ENCODE measurements at places on chromosomes 12 and 14.
A peak's percentile ranks its signal among the peaks of the same experiment; 100 is the strongest.

GRCh38 chr12:121190523-121191031 lies 19.4 kb upstream of the P2RX4 start:
- DNase-seq, result no peak

GRCh38 chr12:8644345-8645248 lies 18.0 kb downstream of the MFAP5 start:
- DNase-seq, result no peak

DNA sequence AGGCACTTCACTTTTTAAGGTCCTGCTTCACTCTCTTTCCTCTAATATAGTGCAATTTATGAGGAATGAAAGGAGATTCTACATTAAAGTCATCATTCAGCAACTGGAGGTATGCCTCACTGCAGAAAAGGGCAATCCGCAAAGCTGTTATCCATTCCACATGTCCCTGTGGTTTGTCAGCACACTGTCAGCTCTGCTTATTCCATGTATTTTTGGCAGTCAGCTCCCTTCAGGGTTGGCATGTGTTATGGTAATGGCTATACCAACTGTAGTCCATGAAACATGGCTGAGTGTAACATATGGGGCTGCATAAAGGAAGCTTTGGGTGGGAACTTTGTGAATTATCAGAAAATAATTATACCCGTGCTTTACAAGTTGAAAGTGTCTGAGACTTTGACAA lies 154.1 kb downstream of the GALC start:
- DNase-seq, result no peak

GRCh38 chr14:68630081-68630571 lies 162.7 kb downstream of the ZFP36L1 start:
- DNase-seq, result no peak

GRCh38 chr12:89789862-89790261 lies 81.2 kb upstream of the ATP2B1 start:
- no peak for DNase-seq

- no peak for DNase-seq
These were observed 4.0 kb upstream of the ERP27 start for GRCh38 chr12:14942196-14942931.

DNA sequence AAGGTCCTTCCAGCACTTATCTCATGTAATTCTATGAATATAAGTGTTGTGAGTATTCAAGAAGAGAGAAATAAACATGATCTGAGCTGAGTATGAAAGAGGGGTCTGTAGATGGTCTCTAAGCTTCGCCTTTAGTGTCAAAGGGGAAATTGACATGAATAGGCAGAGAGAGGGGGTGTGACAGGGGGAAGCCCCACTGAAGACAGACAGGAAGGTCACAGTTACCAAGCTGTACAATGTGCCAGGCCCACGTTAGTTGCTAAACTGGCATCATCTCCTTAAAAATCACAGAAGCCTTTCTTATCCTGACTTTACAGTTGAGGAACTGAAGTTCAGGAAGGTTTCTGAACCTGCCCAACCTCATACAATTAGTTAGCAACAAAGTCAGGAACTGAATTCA lies 7.6 kb downstream of the ARHGEF40 start:
- no peak for DNase-seq

DNA sequence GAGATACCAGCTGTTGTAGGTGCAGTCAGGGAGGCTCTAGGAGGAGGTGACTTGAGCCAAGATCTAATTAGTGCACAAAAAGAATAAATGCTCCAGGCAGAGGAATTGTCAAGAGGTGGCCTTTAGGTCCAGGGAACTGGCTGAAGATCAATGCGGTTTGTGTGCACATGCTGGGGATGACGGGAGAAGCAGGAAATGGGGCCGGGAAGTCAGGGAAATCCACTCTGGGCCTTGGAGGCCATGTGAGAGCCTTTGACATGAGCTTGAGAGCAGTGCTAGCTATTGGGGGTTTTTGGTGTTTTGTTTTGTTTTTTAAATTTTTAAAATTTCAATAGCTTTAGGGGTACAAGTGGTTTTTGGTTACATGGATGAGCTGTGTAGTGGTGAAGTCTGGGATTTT lies 67.4 kb downstream of the MVK start:
- peak; percentile 11 for DNase-seq

- no peak for DNase-seq
These were observed 31.4 kb downstream of the JDP2 start for GRCh38 chr14:75459099-75459741.

DNA sequence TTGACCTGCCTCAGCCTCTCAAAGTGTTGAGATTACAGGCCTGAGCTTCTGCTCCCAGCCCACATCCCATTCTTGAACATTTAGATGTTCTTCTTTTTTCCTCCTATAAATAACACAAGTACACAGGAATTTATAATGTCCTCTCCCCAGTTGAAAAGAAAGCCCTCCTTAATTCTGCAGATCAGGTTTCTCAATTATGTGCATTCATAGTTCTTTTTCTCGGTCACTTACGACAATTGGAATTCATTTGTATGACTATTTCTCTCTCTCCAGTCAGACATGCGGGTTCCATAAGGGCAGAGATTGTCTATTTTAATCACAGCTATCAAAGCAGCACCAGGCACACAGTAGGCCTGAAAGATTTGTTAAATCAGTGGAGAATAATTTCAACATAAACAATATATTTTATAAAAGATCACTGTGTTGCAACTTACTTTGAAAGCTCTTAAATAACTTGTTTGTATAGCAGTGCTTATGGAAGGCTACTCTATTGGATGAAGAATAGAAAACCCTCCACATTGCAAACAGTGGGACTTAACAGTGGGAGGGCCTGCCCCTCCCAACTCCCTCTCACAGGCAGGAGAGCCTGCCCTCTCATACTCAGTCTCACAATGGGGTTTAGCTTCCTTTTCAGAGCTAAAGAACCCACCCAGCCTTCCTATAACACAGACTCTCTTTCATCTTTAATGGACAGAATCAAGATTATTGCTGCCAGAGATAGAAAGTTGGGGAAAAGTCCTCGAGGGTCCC lies 84.1 kb upstream of the TRAF3 start:
- peak; percentile 58 for DNase-seq

GRCh38 chr12:2286461-2287131 lies 233.8 kb downstream of the CACNA1C start:
- DNase-seq, result no peak

- DNase-seq, result no peak
These were observed 22.5 kb downstream of the EML1 start for GRCh38 chr14:99815696-99816095.

DNA sequence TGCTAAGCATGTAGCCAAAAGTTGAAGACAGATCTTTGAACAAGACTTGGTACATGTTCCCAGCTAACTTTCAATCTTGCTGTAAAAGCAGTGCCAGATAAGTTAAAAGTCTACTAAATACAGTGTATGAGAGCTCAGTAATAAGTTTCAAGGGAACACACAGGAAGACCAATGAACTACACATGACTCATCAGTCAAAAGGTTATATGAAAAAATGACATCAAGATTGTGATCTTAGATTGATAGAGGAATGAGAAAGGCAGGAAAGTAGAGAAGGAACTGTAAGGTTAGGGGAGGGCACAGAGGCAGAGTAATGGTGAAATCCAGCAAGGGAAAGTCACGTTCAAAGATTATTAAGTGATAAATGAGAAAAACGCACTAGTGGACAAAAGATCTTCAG lies 249.9 kb upstream of the FLRT2 start:
- no peak for DNase-seq

DNA sequence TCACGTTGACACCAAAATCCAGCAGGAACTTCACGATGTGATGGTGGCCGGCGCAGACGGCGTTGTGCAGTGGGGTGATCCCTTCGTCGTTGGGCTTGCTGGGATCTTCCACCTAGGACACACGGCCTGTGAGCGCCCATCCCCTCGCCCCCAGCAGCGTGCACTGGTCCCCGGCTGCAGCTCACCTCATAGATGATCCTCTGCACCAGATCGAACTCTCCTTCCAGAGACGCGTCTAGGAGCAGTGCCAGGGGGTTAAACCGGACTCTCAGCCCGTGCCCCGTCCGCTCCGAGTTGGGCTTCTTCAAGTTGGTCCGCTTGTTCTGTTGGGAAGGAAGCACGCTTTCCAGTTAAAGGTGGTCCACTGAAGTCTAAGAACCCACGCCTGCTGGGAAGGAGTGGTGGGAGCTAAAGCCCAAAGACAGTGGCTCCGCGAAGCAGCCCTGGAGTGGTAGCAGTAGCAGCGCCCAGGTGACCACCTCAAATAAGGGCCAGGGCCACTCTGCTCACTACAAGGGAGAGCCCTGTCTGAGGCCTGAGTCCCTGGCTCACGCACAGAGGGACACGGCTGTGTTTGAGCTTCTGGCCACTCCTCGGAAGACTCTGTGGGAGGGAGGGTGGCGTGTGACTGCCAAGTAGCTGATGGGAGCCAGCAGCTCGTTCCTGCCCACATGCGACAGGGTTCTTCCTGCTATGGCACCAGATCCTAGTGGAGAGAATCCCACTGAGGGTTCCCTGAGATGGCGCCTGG lies 23.3 kb downstream of the ZFYVE21 start:
- DNase-seq, result no peak

DNA sequence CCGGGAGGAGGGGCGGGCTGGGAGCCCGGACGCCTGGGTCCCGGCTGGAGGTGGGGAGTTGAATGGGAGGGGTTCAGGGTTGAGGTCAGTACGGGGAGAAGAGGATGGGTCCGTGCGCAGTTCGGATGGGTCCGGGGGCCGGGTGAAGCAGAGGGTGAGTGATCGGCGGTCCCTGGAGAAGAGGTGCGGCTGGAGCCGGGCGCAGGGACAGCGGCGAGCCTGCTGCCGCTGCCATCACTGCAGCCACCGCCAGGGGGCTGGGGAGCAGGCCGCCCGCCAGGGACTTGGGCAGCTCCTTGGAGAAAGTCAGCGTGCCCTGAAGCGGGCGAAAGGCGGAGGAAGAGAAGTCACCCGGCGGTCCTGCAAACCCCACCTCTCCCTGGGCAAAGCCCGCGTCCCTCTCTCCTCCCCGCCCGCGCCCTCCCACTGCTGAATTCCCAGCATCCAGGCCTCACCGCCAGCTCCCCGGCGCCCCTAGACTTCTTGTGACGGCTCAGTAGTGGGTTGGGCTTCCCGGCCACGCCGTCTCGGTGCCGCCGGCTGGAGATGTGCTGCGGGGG lies 6.0 kb upstream of the GPR84 start:
- peak; percentile 89 for DNase-seq

DNA sequence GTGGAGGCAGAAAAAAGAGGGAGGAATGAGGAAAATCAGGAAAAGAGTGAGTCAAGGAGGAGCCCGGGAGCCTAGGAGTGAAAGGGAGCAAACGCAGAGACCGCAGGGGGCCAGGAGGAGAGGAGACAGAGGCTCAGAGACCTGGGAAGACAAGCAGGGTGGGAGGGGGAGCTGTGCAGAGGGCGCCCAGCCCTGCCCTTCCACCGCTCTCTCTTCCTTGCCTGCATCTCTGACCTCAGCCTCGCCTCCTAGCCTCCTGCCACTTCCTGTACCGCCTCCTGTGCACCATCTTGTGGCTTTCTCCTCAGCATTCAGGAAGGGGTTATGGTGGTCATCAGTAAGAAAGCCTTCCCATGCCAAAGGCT lies 1.3 kb downstream of the CLSTN3 start:
- DNase-seq, result no peak

DNA sequence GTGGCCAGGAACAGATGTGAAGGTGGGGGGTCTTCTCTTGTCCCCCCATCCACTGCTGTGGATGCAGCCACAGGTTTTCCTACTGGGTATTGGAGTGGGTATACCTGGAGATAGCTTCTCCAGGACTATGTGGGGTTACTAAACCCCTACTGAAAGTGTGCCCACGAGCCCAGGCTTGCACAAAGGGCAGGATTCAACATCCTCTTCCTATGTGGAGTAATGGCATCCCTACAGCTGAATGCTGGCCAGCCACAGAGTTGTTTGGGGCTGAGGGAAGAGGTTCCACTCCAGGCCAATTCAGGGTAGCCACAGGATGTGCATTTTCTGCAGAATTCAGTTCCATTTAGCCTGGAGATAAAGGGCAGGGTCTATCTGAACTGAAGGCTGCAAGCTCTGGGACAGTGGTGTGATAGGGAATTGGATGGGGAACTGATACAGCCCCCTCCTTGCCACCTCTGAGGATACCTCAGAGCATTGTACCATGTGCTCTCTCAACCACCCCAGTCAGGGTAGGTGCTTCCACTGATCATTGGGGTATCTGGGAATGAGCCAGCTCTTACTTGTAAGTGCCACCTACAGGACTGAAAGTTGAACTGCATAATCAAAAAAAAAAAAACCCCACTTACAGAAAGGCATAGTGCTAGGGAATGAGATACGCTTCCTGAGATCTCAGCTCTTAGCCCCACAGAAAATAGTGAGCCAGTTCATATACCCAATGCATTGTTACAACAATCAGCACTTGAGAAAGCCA lies 187.1 kb downstream of the KITLG start:
- DNase-seq, result peak; percentile 47

DNA sequence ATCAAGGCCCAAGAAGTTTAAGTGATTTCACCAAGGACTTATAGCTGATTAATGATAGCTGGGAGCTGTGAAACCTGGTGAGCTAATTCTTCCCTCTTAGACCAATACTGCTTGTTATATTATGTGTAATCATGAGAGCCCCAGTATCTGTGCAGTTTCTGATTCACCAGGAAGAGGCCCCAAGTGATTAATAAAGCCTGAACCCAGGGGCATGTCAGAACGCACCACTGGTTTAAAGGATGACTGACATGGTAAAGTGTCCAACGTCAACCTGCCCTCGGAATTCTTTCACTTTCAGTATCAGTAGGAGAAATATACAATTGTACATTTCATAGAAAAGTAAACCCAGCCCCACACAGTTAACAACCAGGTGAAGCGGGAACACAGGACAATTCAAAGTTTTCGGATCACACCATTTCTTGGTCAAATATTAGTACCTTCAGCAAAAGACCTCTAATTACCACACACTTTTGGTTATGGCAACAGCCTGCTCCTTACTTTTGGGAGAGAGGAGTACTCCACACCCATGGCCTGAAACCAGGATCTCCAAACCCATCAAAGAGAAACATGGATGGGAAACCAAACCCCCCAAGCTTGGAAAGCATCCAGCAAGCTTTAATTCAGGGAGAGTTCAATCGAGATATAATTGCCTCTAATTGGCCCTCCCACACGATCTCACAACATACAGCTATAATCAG lies 28.5 kb downstream of the TMCC3 start:
- no peak for DNase-seq

DNA sequence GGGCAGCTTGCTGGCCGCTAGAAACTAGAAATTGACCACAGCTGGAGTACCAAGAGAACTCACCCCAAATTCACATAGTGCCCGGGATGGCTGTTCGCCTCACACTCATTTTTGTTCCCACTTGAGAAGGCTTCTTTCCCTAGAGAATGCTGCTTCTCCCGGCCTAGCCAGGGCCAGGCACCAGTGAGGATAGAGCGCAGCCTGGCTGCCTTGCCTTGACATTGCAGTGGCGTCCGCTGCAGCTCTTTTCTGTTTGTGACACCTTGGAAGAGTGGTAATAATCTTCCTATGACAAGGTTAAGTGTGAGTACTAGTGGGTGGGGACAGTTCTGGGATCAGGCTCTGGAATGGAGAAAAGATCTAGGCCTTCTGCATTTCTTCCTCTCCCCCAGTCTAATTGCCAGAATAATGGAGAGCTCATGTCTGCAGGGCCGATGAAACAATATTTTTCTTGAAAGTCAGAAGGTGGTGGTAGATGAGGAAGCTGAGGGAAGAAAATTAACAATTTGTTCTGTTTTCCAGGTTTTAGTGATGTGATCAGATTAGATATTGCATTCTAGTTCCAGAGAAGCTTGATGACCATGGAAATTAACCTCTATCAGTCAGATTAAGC lies 3.7 kb downstream of the TMEM253 start:
- peak; percentile 85 for DNase-seq
